ENCODE measurements at places on chromosomes 5 and 9. TPM values are rescaled to one million over a fixed set of nuclear protein-coding genes. Genes with fewer than 3 reads are reported as not detected.

DNA sequence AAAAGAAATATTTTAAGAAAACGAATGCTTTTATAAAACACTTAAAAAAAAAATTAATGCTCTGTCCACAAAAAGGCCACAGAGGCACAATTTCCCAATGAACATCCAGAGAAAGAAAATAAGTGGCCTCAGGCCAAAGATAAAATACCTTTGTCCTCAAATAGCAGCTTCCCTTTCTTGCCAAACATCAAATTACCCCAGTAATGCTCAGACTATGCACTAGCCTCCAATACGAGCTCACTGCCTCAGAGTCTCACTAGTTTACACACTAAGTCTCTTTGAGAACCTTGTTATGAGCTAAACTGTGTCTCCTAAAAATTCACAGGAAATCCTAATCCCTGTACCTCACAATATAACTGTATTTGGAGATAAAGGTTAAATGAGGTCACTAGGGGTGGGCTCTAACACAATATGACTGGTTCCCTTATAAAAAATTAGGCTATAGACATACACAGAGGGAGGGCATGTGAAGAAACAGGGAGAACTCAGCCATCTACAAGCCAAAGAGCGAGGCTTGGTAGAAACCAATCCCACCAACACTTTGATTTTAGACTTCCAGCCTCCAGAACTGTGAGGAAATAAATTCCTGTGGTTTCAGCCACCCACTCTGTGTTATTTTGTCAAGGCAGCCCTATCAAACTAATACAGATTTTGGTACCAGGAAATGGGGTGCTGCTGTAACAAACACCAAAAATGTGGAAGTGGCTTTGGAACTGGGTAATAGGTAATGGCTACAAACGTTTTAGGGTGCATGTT, 4.4 kb downstream of the MPDZ start:
- DNase-seq = peak; percentile 73
- peak overlapping the region; percentile 81 for H3K27ac ChIP-seq
- no peaks in the 10 kb centered on the region for H3K27me3 ChIP-seq
- peaks cover 16% of the 10 kb centered on the region for H3K4me1 ChIP-seq
- H3K4me3 ChIP-seq = no peak overlapping the region

GRCh38 chr5:42974536-42974935, 65.6 kb downstream of the ANXA2R start:
- no peak for DNase-seq
- no peak overlapping the region for H3K4me3 ChIP-seq
- H3K27ac ChIP-seq = no peak overlapping the region
- H3K36me3 ChIP-seq = no peaks in the 10 kb centered on the region
- no peaks in the 10 kb centered on the region for H3K4me1 ChIP-seq

- H3K27me3 ChIP-seq = no peaks in the 10 kb centered on the region
- peak; percentile 49 for DNase-seq
- H3K4me1 ChIP-seq = no peaks in the 10 kb centered on the region
- no peak overlapping the region for H3K27ac ChIP-seq
- no peak overlapping the region for H3K4me3 ChIP-seq
These were observed 155.3 kb downstream of the COL23A1 start for GRCh38 chr5:178434851-178435250.

DNA sequence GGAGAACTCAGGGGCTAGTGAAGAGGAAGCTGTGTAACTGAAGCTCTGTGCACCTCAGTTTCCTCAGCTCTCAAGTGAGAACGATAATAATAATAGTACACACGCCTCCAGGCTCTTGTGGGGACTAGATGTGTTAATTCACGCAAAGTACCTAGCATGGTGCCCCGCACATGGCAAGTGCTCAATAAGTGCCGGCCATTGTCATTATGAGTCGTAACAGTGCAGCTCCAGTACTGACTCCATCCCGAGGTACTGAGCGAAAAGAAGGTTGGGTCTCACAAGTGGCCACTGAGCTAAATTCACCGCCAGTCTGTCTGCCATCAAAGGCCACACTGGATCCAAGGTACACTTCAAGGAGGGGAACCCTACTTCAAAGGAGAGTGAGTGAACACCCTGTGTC, 40.4 kb downstream of the MED27 start:
- H3K4me1 ChIP-seq = peaks cover 23% of the 10 kb centered on the region
- DNase-seq = no peak
- no peaks in the 10 kb centered on the region for H3K27me3 ChIP-seq
- H3K27ac ChIP-seq = no peak overlapping the region
- H3K36me3 ChIP-seq = no peaks in the 10 kb centered on the region

LRRC26 gene
- not detected for total RNA-seq

NIM1K gene
- total RNA-seq = 0.88 TPM

CATSPER3 gene
- total RNA-seq = 0.36 TPM
